Mesothelial cell of epicardium (in vitro differentiated cells): ENCODE measurements at places on chromosomes 7 and 10.

DNA sequence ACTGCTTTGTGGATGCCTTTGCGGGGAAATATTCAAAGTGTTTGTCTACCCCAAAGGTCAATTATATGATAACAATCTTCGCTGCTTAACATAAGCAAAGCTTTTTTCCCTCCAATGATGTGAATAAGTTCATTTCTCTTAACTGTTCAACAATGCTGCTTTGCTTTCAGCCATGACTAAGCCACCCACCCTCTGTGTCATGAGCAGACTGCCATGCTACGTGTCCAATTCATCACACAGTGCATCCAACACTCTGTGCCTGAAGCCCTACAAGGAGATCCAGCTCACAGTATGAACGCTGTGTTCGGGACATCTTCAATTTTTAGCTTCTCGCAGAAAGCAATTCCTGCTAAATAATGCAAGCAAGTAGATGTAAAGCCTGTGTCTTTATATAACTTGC, 5.7 kb upstream of the TAS2R40 start:
- no peak for DNase-seq
- H3K4me1 ChIP-seq = no peaks in the 10 kb centered on the region
- H3K27me3 ChIP-seq = peaks cover 7% of the 10 kb centered on the region
- H3K27ac ChIP-seq = no peak overlapping the region
- no peak overlapping the region for H3K4me3 ChIP-seq

GRCh38 chr10:80909254-80909653, 371.6 kb downstream of the SH2D4B start:
- peak overlapping the region; percentile 35 for H3K27ac ChIP-seq
- DNase-seq = no peak
- no peaks in the 10 kb centered on the region for H3K36me3 ChIP-seq
- H3K4me1 ChIP-seq = peaks cover 9% of the 10 kb centered on the region
- no peak overlapping the region for H3K4me3 ChIP-seq

DNA sequence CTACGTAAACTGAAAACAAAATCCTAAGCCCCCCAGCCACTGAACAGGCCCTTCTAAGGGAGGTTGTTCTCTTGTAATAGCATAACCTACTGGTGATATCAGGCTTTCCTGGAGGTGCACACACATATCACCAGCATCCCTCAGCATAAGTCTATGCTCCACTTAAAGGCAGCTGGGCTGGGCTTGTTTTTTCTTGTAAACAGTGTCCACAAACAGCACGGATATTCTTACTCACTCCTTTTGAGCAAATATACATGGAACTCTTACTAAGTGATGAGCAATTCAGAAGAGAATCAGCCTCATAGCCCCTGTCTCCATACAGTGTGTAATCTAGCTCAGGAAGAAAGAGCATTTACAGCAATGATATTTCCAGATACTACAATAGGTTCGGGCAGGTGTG, 2.4 kb downstream of the LRIT1 start:
- no peak overlapping the region for H3K27ac ChIP-seq
- no peaks in the 10 kb centered on the region for H3K4me1 ChIP-seq
- peaks cover 56% of the 10 kb centered on the region for H3K27me3 ChIP-seq

DNA sequence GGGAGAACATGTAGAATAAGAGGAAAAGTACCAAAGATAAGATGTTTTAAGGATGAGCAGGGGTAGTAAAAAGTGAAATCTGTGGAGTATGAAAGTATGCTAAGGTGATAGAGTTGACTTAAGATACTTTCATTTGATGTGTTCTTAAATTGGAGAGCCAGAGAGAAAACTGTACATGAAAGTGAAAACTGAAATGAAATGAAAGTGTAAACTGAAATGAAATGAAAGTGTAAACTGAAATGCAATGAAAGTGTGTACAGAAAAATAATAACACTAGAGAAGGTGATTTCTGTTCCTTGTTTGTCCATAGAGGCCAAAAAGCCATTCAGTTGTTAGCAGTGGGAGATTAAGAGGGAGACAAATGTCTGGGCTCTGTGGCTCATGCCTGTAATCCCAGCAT, 17.5 kb downstream of the AHR start:
- peaks cover 15% of the 10 kb centered on the region for H3K36me3 ChIP-seq
- no peak overlapping the region for H3K27ac ChIP-seq
- peaks cover 20% of the 10 kb centered on the region for H3K4me1 ChIP-seq
- no peaks in the 10 kb centered on the region for H3K27me3 ChIP-seq
- no peak overlapping the region for H3K4me3 ChIP-seq
- no peak for DNase-seq

DNA sequence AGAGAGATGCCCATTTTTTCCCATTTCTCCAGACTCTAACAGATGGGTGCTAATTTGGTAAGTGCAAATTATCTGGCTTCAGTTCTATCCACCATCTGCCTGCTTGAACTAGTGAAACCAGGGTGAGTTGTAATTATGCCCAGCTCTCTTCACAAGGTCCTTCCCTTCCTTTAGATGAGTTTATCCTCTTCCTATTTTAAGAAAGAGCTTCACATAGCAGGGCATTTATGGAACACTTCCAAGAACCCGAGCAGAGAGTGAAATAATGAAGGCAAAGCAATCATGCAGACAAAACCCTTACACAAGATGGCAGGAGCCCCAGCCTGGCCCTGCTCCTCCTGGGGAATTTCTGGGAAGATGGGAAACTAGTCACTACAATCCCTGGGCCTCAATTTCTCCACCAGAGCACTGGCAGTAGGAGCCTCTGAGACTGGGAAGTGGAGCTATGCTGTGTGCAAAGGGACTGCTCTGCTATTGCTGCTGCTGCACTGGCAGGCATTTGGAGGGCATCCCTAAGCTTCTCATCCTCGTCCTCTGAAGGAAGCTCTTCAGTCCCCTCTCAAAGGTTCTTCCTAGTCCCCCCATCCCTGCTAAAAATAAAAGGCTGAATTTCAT, 33.7 kb upstream of the PLXNA4 start:
- peaks cover 4% of the 10 kb centered on the region for H3K4me1 ChIP-seq
- H3K27ac ChIP-seq = no peak overlapping the region
- no peak for DNase-seq
- no peaks in the 10 kb centered on the region for H3K36me3 ChIP-seq
- H3K27me3 ChIP-seq = peaks cover 50% of the 10 kb centered on the region

DNA sequence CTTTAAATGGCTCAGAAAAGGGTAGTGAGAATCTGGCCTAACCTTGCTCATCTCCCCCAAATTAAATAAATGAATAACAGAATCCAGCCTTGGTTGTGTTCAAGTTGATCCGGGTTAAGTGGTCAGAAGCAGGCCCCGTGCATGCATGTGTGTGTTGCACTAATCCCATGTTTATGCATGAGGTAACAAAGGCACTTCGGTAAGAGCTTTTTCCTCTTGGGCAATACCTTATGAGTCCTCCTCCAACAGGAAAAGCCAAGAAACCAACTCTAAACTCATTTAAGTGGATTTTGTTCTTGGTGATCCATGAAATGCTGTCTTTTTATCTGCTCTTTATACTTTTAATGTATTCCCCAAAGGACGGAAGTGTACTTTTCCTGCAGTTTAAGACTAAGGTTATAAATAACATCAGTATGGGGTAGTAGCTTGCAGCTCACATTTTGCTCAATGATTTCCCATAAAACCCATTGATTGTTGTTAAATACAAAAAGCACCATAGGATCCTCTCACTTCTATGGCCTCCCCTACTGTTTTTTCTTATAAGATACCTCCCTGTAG, 104.9 kb upstream of the YAE1 start:
- no peaks in the 10 kb centered on the region for H3K36me3 ChIP-seq
- DNase-seq = no peak
- peaks cover 2% of the 10 kb centered on the region for H3K27me3 ChIP-seq
- no peak overlapping the region for H3K27ac ChIP-seq

DNA sequence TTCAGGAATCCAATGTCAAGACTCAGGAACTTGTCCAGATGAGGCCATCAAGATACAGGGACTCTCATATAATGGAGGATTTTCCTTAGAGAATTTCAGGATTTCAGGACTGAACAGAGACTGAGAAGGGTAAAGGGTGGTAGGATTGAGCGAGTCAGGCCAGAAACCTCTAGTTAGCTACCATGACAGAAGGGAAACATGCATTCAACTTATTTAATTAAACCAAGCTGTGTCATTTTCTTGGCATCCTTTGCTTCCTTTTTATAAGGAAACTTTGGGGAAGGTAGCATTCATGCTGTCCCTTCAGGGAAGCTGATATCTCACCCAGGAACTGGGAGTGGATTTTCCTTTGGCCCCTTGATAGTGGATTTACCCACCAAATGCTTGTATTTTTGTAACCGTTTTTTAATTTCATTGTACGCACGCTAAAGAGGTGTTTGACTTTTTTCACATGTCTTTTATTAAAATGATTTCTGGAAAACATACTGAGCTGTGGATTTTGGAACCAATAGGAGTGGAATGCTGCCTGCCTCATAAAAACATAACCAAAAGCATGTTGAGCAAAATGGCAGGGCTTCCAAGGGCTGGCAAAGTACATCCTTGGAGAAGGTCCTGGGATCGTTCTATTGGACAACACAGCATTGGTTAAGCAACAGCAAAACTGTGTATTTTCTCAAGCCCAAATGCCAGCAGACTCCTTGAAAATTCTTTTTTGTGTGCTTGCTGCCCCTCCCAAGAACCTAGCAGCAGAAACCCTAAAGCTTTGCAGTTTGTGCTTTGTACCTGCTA, 104.5 kb downstream of the CXCL12 start:
- no peaks in the 10 kb centered on the region for H3K27me3 ChIP-seq
- peaks cover 2% of the 10 kb centered on the region for H3K4me1 ChIP-seq
- no peak for DNase-seq
